ENCODE measurements at places on chromosomes 5 and 9.

DNA sequence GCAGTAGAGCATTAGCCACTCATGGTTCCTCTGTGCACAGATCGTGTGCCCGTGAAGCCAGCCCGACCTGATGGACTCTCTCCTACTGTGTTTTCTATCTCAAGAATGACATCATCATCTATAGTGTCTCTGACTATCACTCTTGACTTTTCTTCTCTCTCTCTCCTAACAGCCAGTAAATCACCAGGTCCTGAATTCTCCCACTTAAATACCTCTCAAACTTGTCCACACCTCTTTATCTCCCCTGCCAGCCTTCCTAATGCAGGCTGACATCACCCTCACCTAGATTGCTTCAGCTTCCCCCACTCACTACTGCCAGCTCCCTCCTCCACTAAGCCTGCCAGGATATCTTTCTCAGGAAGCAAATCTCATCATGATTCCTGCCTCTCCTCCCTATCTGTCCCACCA is 90.6 kb upstream of the MIER3 start:
- DNase-seq, result no peak

- no peak for DNase-seq
Measured at GRCh38 chr5:10513501-10514442, 50.1 kb upstream of the ANKRD33B start.

GRCh38 chr9:105059252-105059651 is 131.3 kb upstream of the ABCA1 start:
- no peak for DNase-seq

- no peak for DNase-seq
Measured at GRCh38 chr5:78602400-78602799, 46.2 kb downstream of the LHFPL2 start.

- DNase-seq, result no peak
Measured at GRCh38 chr9:13956107-13956506, 357.8 kb downstream of the NFIB start.
